IMR-90 (cell line): ENCODE measurements at places on chromosomes 3 and 15. TPM values are rescaled to one million over a fixed set of nuclear protein-coding genes. Genes with fewer than 3 reads are reported as not detected.

SLC22A14 gene
- total RNA-seq = under 0.01 TPM in 1 of 2 replicates, not detected in the other

DNA sequence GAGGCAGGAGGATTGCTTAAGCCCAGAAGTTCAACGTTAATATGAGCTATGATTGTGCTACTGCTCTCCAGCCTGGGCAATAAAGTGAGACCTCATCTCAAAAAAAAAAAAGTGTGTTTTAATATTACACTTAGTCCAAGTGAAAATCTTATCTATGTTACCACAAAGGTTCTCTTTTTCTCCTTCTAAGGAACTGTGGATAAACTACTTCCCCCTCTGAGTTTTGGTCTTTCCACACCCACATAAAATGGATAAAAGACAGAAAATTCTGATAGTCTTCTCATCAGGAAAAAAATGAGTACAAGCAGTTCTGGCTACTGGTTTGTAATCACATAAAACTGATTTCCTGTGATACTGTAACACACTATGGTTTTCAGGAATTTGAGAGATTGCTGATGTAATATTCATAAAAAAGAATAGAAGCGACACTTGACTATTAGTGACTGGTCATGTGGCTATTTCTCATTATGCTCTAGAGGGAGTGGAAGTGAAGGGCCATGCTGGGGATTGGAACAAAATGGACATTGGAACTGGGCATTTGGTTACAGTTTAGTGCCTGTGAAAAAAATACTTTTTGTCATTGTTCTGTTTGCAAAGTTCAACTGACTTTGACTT is 68.2 kb downstream of the RYR3 start:
- DNase-seq = no peak

DNA sequence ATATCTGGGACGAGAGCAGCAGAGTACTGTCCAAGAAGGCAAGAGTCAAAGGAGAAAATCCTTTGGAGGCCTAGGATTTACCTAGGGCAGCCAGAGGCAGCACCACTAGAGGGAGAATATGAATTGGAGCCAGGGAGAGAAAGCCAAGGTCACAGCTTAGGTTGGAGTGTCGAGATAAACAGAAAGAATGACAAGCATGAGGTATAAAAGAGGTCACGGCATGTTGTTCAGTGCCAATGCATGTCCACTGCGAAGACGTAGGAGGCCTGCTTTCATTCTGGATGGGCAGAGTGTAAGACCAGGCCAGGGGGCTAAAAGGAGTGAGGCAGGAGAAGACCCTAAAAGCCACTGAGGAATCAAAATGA is 47.2 kb downstream of the THBS1 start:
- DNase-seq = no peak

GRCh38 chr3:138899351-138899991 is 47.5 kb downstream of the FOXL2 start:
- DNase-seq = no peak
